Inflammatory macrophage (primary cell): ENCODE measurements at places on chromosomes 12 and 14.

- no peak for DNase-seq
These were observed 581 bp upstream of the ESYT1 start for GRCh38 chr12:56127485-56127887.

DNA sequence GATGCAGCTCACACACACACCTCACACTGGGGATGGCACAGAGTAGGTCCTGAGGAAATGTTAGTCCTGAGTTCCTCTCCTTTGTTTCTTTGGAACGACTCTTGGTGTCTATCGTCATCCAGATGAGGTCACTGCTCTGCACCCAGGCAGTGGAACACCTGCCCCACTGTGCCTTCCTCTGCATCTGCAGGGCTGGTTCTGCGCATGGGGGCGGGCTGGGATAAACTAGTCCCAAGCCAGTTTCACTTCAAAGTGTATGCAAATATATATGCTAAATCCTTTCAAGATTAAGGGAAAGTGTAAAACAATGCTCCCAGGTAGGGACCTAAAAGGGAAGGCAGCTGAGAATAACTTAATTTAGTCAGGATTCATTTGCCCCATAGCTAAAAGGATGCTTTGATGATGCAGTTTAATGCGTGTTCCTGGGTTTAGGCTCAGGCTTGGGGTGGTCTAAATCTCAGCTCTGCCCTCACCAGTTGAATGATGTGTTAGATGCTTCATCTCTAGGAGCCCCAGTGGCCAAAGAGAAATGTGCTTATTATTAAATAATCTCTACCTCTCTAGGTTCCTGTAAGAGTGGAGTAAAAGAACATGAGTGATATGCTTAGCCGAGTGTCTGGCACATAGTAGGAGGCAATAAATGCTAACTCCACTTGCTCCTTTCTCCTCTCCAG, 47.1 kb upstream of the OVCH1 start:
- no peak for DNase-seq

DNA sequence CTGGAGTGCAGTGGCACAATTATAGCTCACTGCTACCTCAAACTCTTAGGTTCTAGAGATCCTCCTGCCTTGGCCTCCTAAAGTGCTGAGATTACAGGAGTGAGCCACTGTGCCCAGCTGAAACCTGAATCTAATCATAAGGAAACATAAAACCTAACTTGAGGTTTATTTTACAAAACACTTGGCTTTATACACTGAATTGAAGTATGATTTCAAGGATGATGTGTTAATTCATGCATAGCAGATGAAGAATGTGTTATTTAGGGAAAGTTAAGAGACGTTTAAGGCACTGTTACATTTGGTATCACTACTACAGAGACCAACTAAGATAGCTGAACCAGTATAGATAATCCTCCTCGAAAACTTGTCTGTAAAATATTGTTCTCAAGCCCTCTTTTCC, 6.4 kb downstream of the DICER1 start:
- no peak for DNase-seq

GRCh38 chr12:24852420-24852819, 96.5 kb downstream of the BCAT1 start:
- no peak for DNase-seq

DNA sequence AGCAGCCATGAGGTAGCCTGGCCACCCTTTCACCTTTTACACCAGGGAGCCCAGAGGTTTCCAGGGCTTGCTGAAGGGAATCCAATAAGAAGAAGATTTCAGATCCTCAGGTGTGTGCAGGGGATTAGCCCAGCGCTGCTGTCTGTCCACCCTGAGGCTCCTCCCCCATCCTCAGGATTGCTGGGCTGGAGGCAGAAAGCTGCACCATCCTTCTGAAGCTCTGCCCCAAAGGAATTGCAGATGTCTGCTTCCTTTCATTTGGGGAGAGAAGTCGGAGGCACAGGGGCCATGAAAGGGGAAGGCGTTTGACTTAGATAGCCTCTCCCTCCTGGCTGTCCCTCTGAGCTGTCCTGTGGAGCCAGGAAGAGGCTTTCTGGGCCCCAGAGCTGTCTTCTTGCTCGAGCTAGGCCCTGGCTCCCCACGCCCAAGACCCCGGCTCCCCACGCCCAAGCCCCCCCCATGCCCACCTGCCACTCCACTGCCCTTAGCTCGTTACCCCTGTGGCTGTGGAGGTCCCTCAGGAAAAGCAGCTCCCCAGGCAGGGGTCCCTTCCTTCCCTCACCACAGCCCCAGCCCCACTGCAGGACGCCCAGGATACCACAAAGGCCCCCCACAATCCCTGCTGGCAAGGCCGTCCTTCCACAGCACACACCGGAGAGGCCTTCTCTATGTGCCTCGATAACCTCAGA, 359.0 kb downstream of the CACNA1C start:
- no peak for DNase-seq

DNA sequence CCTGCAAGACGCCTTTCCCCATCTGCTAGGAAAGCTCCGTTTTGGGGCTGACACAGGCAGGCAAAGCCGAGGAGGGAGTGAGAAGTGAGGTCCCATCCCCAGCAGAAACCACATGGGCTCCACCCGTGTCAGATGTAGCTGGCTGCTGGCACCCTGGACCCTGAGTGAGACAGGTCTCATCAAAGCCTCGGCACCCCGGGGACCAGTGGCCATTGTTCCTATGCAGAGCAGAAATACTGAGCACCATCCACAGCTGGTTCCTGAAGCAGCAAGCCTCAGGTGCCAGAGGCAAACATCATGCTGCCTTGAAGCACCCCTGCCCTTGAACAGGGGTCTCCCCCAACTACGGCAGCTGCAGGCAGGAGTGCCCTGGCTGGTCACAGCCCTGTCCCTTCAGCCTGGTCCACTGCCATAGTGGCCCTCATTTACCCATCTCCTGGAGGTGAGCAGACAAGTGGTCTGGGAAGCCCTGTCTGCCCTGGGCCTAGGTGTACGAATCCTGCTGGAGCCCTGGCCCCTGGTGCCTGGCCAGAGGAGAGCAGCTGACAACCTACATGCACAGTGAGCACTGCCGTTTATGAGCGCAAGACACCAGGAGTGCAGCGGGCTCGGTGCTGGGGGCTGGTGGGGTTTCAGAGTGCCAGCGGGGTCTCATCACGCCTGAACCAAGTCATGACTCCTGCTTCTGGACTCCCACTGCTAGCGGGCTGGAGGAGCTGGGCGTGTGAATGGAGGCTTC, 289.8 kb upstream of the RTL1 start:
- DNase-seq = no peak

DNA sequence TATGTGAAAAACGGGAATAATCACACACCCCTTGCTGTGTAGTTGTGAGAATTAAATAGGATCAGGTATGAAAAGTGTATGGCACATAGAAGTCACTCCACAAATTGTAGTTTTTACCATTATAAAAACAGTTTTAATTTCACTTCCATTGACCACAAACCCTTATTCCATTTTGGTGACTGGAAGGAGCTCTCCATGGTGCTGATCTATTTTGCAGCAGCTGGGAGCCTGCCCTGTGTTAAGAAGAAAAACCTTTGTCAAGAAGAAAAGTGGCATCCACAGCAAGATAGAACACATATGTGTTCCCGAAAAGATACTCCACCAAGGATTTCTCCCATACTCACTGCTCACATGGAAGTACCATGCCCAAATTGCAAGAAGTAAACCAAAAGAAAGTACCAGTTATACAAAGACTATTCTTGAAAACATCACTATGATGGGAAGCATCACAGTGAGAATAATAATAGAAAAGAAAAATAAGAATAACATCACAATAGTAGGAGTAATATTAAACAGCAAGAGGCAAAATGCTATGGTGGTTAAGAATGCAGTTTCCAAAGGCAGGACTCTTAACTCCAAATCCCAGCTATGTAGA, 58.7 kb downstream of the TUNAR start:
- peak; percentile 5 for DNase-seq

DNA sequence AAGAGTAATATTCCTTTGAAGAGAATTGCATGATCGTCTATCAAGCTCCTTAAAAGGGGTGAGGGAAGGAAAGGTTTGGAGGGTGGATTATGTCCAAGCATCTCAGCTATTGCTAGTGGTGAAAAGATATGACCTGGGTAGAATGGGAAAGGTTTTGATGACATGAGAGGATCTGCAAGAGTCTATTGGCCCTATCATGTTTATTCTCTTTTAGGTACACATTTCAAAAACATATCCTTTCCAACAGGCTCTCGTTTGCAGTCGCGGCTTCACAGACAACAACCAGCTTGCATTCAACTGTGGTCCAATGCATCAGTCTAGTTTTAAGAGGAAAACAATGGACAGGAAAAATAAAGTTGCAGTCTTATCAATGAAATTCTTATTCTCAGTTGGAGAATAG, 17.1 kb downstream of the FOXG1 start:
- no peak for DNase-seq

DNA sequence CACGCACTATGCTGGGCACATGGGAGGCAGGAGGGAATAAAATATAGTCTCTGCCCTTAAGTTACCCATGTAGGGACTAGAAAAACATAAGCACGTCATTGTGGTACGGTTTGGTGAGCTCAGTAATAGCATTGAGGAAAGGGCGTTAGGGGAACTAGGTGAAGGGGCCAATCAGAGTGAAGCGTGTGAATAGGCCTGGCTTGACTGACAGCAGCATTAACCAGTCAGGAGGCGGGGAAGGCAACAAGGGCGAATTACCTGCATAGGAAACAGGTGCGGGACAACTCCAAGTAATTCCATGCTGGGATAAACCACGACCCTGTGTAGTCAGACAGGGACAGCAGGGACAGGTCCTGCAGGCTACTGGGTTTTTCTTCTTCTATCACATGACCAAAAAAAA, 107.7 kb downstream of the UNC79 start:
- DNase-seq = no peak

GRCh38 chr12:51591016-51591901, at the start of gene SCN8A:
SCN8A (plus strand) TSS chr12:51591233; CDS start chr12:51662818, 71,585 bp downstream.
- DNase-seq = no peak

GRCh38 chr12:80118565-80119324, 19.4 kb downstream of the OTOGL start:
- no peak for DNase-seq
